Osteoblast (primary cell): ENCODE measurements at places on chromosomes 4 and X. TPM values are rescaled to one million over a fixed set of nuclear protein-coding genes. Genes with fewer than 3 reads are reported as not detected.
A peak's percentile ranks its signal among the peaks of the same experiment; 100 is the strongest.

DNA sequence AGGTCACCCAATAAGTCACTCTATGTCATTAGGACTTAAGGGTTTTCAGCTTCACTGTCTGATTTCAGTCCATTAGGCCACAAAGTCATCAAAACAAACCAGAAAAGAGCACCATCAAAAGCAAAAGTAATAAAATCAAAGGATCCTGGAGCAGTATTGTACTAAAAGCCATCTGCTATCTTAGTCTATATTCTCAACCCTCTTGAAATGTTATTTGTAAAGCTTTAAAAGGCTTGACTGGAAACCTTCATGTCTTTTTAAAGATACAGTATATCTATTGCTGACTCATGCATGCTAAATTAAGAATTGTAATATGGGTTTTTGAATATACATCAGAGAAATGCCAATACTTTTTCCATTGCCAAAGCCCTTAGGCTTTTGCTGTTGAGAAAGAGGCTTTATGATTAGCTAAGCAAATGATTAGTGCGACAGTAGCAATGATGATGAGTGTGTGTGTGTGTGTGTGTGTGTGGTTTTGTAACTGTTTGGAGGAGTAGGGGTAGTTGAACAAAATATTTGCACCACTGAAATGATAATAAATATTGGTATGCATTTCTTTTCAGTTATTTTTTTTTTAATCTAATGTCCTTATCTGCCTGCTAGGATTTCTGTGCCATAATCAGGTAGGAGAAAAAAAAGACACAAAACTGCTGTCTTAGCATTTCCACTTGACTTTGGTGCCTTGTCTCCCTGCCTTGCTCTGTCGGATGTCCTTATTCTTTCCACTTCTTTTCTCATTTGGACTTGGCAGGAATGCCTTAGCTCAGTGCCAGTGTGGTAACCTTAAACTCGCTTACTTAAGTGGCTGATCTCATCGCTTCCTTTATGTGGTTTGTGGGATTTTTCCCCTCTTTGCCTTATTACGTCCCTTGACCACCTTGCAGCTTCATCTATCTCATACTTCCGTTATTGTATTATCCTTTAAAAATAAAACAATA is 119.7 kb downstream of the PCDH7 start:
- DNase-seq = no peak

- DNase-seq = no peak
Observed at GRCh38 chr4:6338175-6338950, 68.7 kb downstream of the WFS1 start.

GRCh38 chr4:17511051-17511450 is 839 bp downstream of the QDPR start:
- peak; percentile 81 for DNase-seq

DNA sequence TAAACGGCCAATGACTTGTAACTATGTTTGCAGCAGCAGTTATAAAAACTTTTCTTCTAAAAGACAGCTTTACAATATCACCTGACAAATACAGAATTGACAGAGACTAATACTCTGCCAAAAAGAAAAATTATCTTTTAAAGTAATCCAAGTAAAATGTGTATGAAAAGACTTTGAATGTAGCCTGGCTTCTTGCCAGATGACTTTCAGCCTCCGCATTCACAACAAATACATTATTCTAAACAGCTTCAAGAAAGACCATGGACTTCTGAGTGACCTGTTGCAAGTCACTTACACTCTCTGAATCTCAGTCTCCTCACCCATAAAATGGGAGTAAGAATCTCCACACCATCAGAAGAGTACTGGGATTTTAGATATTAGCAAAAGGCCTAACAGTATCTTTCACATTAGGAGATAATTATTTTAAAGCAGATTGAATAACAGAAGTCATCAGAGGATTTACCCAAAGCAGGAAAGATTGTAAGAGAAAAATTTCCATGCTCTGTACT is 2.5 kb downstream of the ADAMTS3 start:
- no peak for DNase-seq

GRCh38 chr4:62455871-62456270 is 1255.7 kb downstream of the ADGRL3 start:
- no peak for DNase-seq

- no peak for DNase-seq
Observed at GRCh38 chrX:38332505-38332904, 5.2 kb upstream of the RPGR start.

DNA sequence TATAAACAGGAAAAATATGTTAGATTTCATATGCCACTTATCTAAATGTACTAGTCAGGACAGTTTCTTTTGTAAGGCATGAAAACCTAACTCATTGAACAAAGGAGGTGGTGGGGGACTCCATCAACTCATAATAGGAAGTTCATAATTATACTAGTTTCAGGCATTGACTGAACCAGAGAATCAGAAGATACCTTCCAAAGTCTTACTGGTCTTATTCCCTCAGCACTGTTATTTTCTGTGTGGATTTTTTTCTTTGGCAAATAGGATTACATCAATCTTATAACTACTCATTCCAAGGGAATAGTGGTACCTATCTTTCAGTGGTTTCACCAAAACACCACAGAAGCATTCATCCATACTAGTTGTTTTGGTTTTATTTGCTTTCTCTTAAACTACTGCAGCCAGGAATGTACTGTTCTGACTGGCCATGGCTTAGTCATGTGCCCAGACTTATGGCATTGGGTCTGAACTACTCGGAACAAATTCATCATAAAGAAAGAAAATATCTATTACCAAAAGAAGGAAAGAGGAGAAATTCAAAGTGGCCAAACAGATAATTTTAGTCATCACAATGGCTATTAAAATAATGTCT is 273.9 kb downstream of the ARAP2 start:
- no peak for DNase-seq

DNA sequence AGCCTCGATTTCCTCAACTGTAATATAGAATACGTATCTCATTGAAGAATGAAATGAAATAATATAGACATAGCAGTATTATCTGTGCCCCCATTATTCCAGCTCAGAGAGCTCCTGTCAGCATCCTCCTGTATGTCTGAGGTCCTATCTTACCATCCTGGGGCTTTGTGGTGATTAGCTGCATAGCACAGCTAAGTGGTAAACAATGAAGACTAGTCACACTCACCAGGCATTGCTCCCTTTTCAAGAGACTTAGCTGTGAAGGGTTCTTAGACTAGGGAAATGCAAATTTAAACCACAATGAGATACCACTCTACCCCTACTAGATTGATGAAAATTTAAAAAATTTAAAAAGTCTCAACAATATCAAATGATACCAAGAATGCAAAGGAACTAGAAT is 172.9 kb downstream of the SLC39A8 start:
- no peak for DNase-seq

DNA sequence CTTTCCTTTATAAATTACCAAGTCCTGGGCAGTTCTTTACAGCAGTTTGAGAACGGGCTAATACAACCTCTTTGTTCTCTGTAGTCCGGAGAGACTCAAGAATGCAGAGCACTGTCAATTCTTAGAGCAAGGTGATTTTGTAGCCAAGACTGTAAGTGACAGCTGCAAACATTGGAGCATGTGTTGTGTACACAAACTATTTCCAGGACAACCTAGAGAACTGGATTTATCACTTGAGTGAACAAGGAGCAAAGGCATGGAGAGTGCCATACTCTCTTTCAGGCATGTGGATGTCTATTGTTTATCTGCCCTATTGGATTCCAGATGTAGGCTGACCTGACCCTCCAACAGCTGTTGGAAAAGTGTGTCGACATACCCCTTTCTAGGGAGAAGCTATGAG is 153.9 kb downstream of the SPANXN3 start:
- no peak for DNase-seq

DNA sequence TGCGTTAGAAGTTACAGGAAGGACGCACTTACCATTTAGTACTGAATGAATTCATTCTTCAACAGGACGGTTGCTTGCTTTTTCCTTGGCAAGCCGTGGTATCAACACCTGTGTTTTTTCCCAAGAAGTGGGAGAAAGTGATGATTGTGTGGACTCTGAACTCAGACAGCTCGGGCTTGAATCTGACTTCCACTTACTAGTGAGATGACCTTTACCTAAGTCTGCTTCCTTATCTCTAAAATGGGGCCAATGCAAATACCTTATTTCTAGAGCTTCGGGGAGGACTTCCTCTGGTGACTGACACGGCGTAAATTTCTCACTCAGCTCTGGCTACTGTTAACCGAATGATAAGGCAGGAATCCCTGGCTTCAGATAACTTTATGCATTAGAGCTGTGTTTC is 146.8 kb upstream of the RBPJ start:
- DNase-seq = no peak

DNA sequence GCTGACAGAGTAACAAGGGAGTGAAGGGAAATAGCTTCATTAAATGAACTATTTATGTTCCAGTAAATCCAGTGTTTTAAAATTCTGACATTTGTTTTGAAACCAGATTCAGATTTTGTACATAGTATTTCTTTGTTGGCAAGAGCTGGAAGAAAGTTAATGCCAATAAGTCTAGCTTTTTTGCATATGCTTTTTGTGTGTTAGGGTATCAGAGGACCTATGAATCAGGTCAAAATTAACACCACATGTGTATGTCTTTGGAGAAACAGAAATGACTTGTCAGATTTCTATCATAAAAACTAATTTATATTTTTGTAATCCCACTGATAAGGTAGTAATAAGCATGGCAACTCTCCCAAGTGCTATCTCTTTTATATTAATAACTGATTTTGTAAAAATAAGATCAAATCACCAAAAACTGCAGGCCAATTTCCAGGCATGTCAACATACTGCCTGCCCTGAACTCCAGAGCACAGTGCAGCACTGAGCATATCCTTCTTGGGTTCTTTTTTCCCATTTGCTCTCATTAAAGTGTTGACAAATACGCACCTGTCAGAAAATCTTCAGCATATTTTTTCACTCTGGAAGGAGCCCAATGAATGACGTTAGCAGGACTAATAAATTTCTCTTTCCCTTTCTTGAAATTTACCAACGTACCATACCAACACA is 65.5 kb downstream of the SH3RF1 start:
- DNase-seq = no peak

GRCh38 chr4:138090150-138090917 is 151.8 kb downstream of the SLC7A11 start:
- peak; percentile 95 for DNase-seq

DNA sequence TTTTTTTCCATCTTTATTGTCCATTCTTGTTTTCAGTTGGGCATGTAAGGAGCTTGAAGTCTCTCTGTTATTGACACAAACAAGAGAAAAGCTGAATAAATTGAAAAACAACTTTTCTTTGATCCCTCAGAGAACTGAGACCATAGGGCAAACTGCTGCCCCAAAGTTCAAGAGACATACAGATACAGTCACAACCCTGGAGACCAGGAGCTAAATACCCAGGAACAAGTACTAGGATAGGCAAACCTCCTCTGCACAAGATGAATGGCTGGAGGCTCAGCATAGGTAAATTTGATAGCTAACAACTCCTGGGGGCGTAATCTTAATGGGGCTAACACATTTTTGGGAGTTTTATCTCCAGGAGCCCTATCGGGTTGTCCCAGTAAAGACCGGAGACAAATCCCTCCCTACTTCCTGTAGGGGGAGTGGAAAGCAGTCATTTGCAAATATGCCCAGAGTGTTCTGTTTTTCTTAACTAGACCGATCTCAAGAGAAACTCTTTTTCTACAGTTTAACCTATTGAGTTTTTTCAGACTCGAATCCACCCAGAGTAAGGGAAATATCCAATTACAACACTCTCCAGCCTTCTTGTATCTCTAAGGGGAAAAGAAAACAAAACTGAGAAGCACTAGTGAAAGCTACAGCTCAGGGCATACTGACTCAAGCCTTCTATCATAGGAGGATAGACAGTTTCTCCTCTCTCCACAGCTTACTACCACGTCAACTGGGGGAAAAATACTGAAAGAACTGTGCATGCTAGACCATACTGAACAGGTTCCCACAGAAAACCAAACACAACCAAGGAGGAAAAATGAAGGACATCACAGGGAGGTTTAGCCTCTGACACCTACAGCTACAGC is 23.1 kb downstream of the MAGEA8 start:
- no peak for DNase-seq

Gene ADH1B
- total RNA-seq = 0.59 and 0.72 TPM in 2 replicates

Gene TLR10
- total RNA-seq = under 0.01 TPM in 1 of 2 replicates, not detected in the other

Gene TEX13B
- total RNA-seq = not detected in 2 replicates

Gene MAGED4
- 42.4 and 58.6 TPM in 2 replicates for total RNA-seq

Gene RNF150
- total RNA-seq = 13.4 and 13.8 TPM in 2 replicates

Gene GIMD1
- not detected in 2 replicates for total RNA-seq

Gene HS6ST2
- total RNA-seq = under 0.01 TPM in 1 of 2 replicates, not detected in the other

Gene MMRN1
- not detected in 2 replicates for total RNA-seq

Gene ZNF711
- total RNA-seq = 1.4 and 1.5 TPM in 2 replicates
